ENCODE measurements at places on chromosomes 2 and 18.

- no peak for DNase-seq
These were observed 365.4 kb upstream of the RGPD4 start for GRCh38 chr2:107461301-107461700.

- no peak for DNase-seq
These were observed 31.3 kb upstream of the PXDN start for GRCh38 chr2:1775511-1776035.

- DNase-seq, result no peak
These were observed 40.5 kb downstream of the MTHFD2 start for GRCh38 chr2:74238879-74239278.

- no peak for DNase-seq
These were observed 46.4 kb downstream of the INSIG2 start for GRCh38 chr2:118134650-118135049.

- DNase-seq, result peak; percentile 24
These were observed 12.8 kb upstream of the GBX2 start for GRCh38 chr2:236180831-236181453.

- DNase-seq, result no peak
These were observed 209.1 kb downstream of the RAD51AP2 start for GRCh38 chr2:17309181-17309580.

DNA sequence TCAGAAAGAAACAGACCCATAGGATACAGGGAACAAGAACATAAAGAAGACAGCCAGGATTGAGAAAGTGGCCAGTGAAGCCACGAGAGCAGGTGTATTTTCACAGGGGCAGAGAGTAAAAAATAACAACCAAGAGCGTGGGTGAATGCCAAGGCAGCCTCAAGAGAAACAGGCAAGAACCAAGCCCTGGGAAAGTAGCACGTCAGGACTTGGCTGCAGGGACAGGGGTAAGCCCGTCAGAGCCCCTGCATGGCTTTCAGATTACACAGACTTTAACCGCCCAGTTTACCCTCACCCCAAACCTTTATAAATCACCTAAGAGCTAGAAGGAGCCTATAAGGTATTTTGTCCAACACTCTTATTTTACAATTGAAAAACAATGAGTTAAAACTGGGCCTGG, 43.7 kb downstream of the ARL4C start:
- no peak for DNase-seq

DNA sequence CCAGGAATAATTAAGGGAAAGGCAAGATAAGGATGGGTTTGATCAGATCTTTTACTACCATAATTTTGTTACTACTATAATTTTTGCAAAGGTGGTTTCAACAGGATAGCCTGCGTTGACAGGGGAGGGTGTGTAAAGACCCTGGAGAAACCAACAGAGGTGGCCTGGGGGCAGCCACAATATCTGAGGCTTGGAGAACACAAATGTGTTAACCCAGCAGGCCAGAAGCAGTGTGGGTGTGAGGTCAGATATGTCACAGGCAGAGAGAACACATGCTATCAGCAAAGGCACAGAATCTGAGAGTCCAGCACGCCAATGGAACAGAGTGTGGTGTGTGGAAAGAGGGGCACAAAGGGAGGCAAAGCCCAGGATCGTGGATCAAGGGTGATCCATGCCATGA, 399.4 kb upstream of the TRIB2 start:
- no peak for DNase-seq

DNA sequence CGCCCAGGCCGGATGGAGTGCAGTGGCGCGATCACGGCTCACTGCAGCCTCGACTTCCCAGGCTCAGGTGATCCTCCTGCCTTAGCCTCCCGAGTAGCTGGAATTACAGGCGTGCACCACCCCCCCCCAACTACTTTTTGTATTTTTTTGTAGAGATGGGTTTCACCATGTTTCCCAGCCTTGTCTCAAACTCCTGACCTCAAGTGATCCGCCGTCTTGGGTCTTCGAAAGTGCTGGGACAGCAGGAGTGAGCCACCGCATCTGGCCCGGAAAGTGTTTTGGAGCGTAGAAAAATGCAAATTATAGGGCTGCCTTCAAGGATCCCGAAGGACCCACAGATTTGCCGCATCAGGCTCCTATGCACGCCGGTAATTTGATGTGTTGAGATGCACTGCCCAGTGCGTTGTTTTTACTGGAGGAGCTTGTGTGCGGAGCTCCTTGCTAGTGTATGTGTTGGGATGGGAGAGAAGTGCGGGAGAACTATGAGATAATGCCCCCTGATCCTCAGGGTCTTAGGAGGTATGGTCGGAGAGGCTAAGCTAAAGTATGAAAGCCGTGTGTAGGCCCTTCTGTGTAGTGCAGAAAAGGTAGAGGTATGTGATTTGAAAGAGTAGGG, 1.2 kb upstream of the CLASP1 start:
- DNase-seq, result no peak

DNA sequence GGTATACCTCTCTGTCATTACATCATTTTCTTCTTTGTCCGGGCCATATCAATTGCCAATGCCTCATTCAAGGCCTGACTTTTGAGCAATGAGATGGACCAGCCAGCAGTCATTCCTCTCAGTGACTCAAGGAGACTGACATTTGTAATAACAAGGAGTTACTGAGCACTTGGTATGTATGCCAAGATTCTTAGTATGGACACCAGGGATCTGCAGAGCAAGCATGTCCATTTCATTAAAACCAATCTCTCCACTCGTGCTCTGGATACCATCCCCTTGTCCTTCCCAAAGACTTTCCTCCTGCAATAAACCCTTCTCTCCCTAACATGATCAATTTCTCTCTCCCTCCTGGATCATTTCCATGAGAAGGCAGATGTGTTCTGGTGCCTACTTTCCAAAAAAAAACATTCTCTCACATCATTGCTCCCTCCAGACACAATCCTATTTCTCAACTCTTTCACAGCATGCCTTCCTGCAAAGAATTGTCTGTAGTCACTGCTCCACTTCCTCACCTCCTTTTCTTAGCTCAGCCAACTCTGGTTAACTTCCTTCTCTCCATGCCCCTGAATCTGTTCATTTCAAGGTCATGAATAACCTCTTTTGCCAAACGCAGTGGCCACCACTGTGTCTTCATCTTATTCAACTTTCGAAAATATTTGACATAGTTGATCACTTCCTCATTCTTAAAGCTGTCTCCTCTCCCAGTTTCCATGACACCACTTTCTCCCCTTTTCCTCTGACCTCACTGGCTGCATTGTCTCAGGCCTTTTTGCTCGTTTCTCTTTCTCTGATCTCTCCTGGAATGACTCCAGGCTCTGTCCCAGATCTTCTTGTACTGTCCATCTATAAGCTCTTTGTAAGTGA, 102.8 kb upstream of the CYP1B1 start:
- DNase-seq, result no peak

DNA sequence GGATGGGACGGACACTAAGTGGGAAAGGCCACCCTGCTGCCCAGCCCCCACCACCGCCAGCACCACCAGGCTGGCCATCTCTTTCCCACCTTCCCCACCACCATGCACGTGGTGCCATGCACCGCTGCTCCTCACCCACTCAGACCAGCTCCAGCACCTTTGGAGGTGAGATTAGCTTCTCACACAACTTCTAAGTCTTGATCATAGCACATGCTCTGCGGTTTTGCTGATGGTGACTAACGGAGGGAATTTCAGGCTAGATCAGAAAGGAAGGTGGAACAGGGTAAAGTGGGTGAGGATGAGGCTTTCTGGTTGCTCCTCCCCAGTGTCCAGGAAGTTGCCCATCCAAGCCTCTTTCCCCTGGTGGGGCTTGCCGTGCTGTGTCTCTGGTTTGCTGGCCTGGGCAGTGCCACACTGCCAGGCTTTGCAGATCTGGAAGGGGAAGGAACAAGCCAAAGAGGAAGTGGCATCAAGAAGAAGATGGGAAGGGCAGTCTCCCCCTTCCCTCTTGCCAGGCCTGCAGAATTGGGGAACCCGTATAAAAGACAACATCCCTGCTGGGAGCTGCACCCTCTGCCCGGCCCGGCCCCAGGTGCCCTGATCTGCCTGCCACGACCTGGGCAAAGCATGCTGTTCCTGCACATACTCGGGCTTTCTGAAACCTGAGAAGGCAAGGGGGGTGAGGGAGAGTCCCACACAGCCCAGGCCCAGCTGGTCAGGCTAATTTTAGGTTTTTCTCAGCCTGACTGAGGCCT, 44.3 kb upstream of the CAB39 start:
- no peak for DNase-seq

DNA sequence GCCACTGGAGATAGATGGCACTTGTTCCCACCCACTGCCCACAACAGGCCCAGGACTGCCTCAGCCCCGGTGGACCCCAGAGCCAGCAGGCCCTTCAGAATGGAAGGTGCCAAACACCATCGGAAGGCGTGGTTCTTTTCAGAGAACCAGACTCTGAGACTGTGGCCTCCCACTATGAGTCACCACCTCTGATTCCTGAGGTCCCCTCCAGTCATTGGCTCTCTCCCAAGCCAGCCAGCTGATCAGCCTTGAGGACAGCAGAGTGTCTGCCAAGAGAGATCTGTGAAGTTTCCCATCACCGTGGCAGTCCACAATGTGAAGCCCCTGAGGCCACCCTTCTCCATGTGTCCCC, 10.4 kb upstream of the MAP3K2 start:
- peak; percentile 22 for DNase-seq

DNA sequence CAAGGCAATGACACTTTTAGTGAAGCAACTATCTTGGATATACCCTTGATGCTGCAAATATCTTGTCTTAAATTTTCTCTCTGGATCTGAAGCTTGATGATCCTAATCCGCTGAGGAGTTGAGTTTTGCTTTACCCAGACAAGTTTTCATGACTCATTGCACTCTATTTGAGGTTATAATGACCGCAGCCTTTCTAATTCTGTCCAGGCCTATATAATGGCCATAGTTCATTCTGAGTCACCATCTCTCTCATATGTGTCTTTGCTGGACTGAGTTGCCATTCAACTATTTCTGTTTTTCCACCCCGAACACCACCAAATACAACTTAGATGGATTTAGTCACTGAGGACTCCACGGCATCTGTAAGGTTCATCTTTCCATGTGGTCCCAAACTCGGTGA, 802.1 kb upstream of the FAM98A start:
- DNase-seq, result no peak

GRCh38 chr2:233270366-233270765, 18.9 kb downstream of the ATG16L1 start:
- DNase-seq, result no peak

DNA sequence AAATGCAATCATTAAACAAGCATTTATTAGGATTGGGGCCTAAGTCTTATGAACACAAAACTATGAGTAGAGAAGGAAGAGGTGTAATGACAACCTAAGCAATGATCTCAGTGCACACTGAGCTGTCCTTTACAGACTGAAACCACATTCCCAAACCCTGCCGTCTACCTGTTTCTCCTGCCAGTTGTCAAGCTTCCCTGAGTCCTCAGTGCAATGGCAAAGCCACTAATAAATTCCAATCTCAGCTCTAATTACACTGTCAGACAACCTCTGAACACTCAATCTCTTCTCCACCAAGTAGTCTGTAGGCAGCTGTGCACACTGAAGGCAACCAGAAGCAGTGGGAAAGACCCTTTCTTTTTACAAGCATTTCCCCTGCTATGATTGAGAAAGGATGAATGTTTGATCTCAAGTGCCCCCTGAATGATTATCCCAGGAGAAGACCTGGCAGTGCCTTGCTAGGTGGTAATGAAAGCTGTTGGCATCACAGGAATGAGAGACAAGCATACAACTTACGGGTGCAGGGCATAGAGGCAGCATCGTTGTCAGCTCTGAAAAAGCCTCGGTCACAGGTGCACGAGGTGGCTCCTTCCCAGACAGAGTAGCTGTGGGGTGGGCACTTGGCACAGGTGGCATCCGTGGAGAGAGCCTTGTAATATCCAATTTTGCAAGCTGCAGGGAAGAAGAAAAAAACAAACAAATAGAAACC, 71.4 kb downstream of the EPHA4 start:
- DNase-seq, result no peak

GRCh38 chr2:128645631-128646030, 327.0 kb upstream of the HS6ST1 start:
- no peak for DNase-seq

DNA sequence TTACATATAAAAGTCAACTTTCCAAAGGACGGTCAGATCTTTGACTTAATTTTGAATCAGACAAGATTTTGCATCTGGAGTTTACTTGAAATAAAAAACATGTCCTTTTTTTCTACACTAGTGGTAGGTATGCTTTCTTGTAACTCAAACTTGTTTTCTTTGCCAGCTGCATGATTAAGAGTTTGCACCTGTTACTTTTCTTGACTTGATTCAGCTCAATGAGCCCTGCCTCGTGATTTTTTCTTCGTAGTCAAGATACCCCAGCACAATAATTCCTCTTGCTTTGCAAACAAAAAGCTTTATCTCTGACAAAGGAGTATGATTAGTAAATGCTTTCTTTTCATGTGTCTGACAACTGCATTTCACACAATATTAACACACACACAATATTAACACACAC, 82.3 kb downstream of the FBXO15 start:
- no peak for DNase-seq

DNA sequence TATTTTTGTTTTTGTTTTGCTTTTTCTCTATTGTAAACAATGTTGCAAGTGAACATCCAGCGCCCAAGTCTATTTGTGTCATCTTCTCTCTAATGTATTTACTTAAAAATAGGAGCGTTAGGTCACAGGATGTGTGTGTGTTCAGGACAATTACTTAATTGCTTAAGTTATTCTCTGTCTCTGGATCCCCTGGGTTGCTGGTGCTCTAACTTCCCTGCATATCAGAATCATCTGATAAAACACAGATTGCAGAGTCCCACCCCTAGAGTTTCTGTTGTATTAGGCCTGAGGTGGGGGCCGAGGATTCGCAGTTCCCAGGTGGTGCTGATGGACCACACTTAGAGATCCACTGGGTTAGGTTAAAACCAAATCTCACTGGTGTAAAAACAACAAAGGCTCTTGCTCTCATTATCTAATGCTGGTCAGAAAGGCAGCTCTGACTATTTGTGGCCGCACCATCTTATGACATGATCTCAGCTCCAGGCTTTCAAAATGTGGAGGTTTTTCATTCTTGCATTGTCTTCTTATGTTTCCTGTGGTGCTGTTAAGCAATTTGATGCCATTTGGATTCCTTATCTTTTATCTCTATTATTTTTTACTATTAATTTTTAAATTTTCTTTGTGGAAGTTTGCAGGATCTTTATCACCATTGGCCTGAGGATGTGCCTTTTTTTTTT, 87.7 kb downstream of the CLIP4 start:
- DNase-seq, result no peak
